ENCODE measurements at places on chromosomes 5 and 9.

DNA sequence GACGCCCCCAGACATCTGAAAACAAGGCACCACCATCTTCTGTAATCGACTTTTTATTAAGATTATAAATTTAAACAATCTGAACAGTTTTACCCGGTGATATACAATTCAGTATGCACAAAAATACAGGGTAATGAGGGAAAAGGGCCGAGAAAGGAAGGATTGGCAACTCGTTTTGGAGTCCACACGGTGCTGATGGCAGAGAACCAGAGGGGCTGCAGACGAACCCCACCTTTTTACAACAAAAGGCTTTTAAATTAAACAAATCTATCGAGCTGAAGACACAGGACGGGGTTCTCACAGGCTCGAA is 2.6 kb downstream of the IER5L start:
- DNase-seq: no peak

GRCh38 chr9:6034954-6035353 is 19.5 kb upstream of the RANBP6 start:
- no peak for DNase-seq

DNA sequence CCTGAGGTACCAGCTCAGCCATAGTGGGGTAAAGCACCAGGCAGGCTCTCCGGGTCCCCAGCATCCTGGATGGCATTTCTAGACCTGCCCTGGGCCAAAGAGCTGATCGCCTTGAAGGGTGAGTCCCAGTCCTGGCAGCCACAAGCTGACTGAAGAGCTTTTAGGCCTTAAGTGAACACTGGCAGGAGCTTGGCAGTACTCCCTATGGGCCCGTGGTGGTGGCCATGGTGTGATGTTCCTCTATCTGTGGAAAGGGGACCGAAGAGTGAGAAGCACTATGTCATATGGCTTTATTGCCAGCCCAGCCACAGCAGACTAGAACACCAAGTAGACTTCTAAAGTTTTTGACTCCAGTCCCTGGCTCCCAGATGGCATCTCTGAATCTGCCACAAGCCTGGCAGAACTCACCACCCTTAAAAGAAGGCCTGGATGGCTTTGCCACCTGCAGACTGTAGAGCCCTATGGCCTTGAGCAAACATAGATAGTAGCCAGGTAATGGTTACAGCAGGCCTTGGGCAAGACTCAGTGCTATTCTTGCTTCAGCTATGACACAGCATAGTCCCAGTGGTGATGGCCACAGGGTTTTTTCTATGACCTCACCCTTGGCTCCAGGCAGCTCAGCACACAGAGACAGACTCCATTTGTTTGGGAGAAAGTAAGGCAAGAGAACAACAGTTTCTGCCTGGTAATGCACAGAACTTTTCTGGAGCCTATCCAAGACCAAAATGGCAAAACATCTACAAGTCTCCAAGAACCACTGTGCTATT is 801.5 kb upstream of the DMAC1 start:
- DNase-seq: no peak

DNA sequence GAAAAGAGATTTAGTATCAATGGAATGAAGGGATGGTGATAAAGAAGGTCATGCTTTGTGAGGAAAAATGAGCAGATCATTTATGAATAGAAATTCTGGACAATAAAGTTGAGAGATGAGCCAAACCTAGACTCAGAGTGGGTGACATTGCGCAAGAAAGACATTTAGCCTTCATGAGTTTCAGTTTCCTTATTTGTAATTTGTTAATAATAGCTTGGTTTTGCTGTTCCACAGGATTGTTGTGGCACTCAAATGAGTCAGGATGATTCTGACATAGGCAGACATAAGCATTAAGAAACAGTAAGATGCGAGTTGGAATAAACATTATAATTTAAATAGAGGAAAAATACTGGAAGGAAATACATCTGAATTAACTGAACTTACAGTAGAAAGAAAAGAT is 34.8 kb downstream of the ITGA2 start:
- no peak for DNase-seq

DNA sequence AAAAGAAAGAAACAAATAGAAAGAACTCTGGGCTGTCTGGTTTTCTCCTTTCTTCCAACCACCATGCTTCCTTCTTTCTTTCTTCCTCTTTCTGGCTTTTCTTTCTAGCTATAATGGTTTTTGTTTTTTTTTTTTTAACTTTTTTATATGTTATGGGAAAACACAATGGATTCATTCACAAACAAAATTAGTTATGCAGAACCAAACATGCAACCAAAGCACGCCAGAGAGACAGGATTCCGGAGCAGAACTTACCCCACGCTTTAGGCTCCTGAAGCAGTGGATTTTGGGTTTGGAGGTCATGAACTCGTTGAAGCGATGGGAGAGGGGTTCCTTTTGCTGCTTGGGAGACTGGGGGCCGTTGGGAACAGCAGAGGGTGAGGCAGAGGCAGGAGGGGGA is 88.3 kb downstream of the USP20 start:
- no peak for DNase-seq

GRCh38 chr9:81380504-81381359 is 308.6 kb downstream of the TLE1 start:
- no peak for DNase-seq

DNA sequence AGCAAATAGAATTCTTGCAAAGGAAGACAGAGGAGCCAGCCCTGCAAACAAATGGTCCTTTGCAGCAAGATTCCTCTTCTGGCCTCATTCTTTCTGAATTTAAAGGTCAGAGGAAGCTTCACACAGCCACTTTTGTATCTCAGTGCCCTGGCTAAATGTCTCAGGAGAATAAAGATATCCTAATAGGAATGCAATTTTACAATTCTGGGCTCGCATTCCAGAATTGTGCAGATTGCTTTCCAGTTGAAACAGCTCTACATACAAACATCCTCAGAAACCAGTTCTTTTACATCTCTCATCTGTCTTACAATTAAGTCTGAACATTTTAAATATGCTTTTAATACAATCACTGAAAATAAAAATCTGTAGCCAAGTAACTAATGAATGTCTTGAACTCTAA is 14.6 kb upstream of the ACOT12 start:
- DNase-seq: no peak

- no peak for DNase-seq
Observed at GRCh38 chr5:168553377-168554130, 24.4 kb downstream of the FBLL1 start.

- no peak for DNase-seq
Observed at GRCh38 chr9:112069318-112070169, 105.6 kb downstream of the SUSD1 start.

DNA sequence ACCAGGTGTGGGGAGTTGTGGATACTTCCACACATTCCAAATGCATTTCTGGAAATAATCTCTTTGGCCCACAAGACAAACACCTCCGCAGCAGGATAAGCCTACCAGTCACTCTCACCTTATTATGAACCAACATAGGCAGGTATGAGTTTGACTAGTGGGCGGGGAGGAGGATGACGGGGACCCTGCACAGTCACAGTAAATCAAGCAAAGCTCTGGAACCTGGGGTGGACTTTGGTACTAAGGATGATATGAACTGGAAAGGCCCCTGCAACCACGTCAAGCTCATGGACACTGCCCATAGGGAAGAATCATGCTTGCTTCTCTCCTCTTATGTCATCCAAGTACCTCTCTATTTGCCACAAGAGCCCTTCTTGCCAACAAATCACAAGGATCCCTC is 259.4 kb downstream of the HSPA4 start:
- no peak for DNase-seq

GRCh38 chr5:179292202-179292601 is 53.1 kb downstream of the ADAMTS2 start:
- no peak for DNase-seq

GRCh38 chr5:393846-394275 is 49.1 kb upstream of the EXOC3 start:
- DNase-seq: no peak

DNA sequence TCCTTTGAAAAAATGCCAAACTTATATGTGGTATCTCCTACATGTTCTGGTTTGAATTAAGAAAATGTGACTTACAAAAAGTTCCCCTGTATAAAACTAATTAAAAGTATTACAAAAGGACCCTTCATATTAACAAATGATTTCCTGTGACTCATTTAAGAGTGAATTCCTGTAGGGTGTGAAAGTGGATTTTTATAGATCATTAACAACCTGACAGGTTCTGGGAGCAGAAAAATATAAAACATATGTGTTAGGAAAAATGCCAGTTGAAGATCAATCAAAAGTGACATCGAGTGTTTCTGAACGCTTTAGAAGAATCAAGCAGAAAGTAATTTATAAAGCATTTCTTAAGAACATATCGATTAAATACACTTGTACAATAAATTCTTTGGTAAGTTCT is 35.5 kb downstream of the CAMK4 start:
- no peak for DNase-seq

- peak; percentile 82 for DNase-seq
Observed at GRCh38 chr5:41924872-41925554, at the start of gene FBXO4. FBXO4 (plus strand) TSS chr5:41925281; CDS start chr5:41925310, 29 bp downstream.

DNA sequence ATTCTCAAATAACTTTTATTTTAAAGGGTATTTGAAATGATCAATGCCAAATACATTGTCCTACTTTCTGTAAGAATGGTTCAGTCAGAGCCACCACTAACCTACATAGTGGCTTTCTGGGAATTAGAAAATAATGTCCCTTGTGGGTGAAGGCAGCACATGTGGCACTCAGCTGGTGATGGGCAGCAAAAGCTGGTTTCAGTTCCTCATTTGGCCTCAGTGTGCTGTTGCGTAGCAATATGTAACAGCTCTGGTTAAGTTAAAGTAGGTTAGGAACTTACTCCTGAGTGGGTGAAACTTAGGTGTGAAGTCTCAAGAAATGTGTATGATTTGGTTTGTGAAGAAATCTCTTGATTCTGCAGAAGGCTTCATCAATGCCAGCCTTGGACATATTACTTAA is 99.6 kb upstream of the SPEF2 start:
- DNase-seq: no peak

DNA sequence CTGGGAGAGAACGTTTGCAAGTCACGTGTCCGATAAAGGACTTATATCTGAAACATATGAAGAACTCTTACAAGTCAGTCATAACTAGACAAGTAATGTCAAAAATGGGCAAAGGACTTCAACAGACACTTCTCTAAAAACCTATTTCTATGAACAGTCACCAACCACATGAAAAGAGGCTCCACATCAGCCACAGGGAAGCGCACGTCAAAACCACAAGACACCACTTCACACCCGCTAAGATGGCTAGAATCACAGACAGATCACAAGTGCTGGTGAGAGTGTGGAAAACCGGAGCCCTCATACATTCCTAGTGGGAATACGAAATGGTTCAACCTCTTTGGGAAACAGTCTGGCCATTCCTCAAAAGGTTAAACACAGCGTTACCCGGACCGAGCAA is 11.5 kb upstream of the CARD9 start:
- no peak for DNase-seq

DNA sequence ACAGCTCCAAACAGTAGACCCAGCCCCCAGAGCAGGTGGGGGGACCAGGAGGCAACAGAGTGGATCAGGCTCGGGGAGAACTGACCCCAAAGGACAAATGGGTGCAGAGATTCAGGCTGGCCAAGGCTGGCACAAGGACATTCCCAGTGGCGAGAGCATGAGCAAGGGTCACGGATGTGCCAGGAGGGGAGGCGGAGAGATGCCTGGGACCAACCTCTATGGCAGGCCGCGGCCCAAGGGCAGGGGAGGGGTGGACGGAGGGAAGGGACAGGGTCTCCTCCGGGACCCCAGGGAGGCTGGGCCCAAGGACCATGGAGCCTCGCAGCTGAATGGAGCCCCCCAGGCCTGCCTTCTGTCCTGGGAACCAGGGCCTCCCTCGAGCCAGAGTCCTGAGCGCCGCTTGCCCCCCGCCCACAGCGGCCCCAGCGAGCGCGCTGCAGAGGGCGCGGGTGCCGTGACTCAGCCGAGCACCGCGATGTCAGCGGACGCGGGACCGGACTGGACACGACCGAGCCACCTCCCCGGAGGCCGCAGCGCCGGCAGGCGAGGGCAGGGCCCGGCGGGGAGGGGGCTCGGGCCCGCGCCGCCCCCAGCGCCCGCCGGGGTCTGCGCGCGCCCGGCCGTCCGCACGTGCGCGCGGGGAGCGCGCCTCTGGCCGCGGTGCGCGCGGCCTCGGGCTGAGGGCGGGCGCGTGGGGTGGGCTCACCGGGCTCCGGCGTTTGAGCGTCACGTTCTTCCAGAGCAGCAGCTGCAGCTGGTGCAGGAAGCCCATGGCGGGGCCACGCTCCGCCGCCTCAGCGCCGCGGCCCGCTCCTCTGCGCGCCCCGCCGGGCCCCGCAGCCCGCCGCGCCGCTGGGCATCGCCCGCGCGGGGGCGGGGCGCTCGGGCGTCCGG is at the start of gene ABCA2:
ABCA2 (minus strand) TSS at position 869 of the 894 bp plus-strand sequence; CDS start at position 772, 97 bp downstream.
- DNase-seq: no peak

DNA sequence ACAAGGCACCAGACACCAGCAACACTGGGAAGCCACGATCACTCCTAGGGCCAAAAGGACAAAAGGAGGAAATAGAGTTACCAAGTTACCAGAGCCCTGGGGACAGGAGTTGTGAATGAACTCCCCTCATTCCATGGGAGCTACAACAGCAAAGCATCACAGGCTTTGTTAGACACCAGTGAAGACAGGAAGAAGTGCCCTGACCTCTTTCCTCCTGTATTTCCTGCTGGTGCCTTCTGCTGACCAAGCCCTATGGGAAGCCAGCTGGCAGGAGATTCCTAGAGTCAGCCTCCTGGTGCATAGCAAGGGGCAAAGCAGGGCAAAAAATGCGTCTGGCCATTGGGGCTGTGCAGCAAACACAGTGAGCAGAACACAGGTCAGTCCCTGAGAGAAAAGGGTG is 374.7 kb downstream of the ZSWIM6 start:
- DNase-seq: no peak

GRCh38 chr5:128315671-128316070 is 222.4 kb downstream of the FBN2 start:
- DNase-seq: no peak

DNA sequence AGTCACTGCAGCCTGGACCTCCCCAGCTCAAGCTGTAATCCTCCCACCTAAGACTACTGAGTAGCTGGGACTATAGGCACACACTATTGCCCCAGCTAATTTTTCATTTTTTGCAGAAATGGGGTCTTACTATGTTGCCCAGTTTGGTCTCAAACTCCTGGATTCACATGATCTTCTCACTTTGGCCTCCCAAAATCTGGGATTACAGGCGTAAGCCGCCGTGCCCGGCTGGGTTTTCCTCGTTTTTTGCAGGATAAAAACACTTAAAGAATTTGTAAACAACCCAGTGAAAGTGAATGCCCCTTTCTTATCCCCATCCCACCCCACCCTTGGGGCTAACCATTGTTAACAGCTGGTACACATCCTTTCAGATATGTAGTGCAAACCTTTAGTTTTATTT is 7.7 kb downstream of the CLTB start:
- no peak for DNase-seq

DNA sequence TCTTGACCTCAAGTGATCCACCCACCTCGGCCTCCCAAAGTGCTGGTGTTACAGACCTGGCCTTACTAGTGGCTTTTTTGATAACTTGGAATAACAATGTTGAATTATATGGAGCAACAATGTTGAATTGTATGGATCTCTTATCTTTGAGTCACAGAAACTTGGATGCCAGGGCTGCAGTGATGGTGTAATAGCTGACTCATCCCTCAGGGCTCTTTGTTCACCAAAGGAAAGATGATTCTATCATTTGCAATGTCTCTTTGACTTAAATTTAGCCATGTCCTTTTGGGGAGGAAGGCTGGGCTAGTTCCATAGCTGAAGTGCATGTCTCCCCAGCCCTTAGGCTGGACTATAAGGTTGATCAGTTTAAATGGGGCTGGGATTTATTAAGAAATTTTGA is 172.3 kb downstream of the PDZD2 start:
- no peak for DNase-seq

Measured in stimulated activated CD4-positive, alpha-beta T cell treated with anti-CD3 and anti-CD28 coated beads, Interleukin-2, amount 100 ng/mL, for 48 hours (primary cell).